G401 (cell line): ENCODE measurements at places on chromosomes 12 and 14. TPM values are rescaled to one million over a fixed set of nuclear protein-coding genes. Genes with fewer than 3 reads are reported as not detected.

DNA sequence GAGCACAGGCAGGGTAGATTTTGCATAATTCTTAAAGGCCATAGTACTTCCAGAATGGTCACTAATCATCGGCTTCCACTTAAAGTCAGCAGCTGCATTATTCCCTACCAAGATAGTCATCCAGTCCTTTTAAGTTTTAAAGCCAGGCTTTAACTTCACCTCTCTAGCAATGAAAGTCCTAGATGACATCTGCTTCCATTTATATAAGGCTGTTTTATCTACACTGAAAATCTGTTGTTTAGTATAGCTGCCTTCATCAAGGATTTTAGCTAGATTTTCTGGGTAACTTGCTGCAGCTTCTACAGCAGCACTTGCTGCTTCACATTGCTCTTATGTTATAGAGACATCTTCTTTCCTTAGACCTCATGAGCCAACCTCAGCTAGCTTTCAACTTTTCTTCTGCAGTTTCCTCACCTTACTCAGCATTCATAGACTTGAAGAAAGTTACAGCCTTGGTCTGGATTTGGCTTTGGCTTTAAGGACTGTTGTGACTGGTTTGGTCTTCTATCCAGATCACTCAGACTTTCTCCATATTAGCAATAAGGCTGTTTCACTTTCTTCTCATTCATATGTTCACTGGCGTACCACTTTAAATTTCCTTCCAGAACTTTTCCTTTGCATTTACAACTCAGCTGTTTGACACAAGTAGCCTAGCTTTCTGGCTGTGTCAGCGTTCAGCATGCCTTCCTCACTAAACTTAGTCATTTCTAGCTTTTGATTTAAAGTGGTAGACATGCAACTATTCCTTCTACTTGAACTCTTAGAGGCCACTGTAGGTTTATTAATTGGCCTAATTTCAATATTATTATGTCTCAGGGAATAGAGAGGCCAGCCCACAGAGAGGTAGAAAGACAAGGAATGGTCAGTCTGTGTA, 209.9 kb upstream of the GARIN2 start:
- no peak for DNase-seq

ACACB gene
- 1.7 and 2.6 TPM in 2 replicates for total RNA-seq

GRCh38 chr12:52708010-52708409, 4.7 kb upstream of the KRT77 start:
- DNase-seq, result no peak

- no peak for DNase-seq
These were observed 73.0 kb upstream of the FICD start for GRCh38 chr12:108442067-108442466.

RTN1 gene
- total RNA-seq, result not detected in 2 replicates

TMEM132D gene
- total RNA-seq, result not detected in 2 replicates

LGALS3 gene
- total RNA-seq, result 207 and 236 TPM in 2 replicates

DNA sequence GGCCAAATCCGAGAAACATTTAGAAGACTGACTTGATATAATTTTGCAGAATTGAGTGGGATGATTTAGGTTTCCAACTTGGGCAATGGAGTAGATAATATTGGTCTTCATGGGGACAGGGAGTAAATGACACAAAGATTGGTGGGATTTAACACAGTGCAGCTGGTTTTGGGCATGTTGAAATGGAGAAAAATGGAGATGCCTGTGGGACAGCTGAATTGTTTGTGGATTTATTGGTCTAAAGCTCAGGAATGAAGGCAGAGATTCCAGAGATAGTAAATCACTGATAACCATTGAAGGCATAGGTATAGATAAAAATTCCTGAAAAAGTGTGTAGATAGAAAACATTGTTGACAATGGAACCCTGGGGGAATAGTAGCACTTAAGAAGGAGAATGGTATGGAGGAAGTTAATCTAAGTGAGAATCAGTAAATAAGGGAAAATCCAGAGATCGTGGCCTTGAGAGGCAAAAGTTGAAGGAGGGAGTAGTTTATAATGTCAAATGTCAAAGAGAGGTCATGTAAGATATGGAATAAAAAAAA, 120.9 kb upstream of the ATP2B1 start:
- no peak for DNase-seq

GRCh38 chr12:20063116-20063515, 305.2 kb upstream of the PDE3A start:
- DNase-seq, result no peak

ING4 gene
- total RNA-seq, result 33.0 and 47.7 TPM in 2 replicates

RABGGTA gene
- 19.0 and 23.6 TPM in 2 replicates for total RNA-seq

GRCh38 chr14:56333359-56334292, 215.4 kb downstream of the PELI2 start:
- DNase-seq, result peak; percentile 33

GRCh38 chr14:105061428-105062047, 3.7 kb downstream of the GPR132 start:
- DNase-seq, result no peak

- DNase-seq, result no peak
These were observed 229.7 kb downstream of the TTC6 start for GRCh38 chr14:37824939-37825712.

DNA sequence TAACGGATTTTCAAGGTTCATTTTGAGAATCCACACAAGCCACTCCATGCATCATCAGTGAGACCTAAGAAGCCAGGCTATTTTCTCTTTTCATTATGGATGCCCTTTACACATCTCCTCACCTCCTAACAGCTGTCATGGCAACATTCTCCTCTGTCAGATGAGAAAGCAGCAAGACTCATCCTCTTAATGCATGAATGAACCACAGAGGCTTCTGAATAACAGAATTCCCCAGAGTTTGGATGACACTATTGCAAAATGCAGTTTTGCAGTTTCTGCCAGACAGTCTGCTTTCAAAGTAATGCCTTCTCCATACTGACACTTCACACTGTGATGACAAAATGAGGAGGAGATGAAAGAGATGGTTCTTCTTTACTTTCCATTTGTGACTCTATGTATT, 286.7 kb upstream of the GRIP1 start:
- no peak for DNase-seq

NKX2-1 gene
- not detected in 2 replicates for total RNA-seq

DNA sequence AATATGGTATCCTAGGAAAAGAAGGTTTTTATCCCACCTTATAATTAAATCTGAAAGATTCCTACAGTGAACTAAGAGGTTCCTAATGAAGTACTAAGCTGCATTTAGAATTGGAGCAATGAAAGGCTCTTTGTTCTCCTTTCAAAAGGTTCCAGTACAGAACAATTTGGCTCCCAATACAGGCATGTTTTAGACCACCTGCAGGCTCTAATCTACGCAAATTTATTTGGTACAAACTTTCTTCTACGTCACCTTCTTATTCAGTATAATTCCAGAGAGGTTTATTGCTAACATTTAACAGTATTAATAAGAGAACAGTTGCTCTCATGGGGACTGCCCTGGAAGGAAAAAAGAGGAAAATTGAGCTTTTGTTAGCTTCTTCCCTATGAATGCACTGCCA, 37.6 kb upstream of the SLCO1C1 start:
- DNase-seq, result no peak

GRCh38 chr14:38524636-38525509, 269.0 kb upstream of the CLEC14A start:
- DNase-seq, result no peak

KANSL2 gene
- total RNA-seq, result 86.2 and 122 TPM in 2 replicates

GALNT9 gene
- 0.10 TPM in 1 of 2 replicates, not detected in the other for total RNA-seq
